ENCODE measurements at places on chromosomes 16 and 17.

DNA sequence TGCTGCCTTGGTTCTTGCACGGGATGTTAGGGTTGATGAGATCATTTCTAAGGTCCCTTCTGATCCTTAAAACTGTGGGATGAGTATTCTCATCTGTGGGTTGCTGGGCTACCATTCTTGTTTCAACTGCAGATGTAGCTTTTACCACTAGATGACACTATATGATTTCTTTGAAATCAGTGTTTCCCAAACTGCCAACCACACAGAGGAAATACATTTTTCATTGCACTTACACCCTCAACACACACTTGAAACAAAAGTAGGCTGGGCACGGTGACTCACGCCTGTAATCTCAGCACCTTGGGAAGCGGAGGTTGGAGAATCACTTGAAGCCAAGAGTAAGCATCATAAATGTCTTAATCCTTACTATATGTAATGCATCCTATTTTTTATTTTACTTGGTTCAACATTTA lies 15.3 kb downstream of the LCMT1 start:
- DNase-seq, result peak; percentile 50

DNA sequence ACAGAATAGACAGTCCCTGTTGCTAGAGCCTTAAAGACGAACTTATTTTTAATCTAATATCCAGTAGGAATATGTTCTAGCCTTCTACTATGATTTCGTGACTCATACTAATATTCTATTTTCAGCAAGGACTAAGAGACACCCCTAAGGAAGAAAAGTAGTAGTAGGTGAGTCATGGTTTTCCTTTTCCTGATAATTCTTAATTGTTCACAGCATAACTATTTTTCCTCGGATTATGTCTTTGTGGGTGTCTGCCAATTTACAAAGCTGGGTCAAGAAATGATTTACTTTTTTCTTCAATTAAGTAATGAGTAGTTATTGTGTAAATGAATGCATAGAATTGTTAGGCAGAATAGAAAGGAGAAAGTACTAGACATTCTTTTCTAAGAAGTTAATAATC lies 292.2 kb downstream of the TOX3 start:
- no peak for DNase-seq

- DNase-seq, result no peak
Measured at GRCh38 chr16:54446639-54447038, 160.1 kb upstream of the IRX3 start.

DNA sequence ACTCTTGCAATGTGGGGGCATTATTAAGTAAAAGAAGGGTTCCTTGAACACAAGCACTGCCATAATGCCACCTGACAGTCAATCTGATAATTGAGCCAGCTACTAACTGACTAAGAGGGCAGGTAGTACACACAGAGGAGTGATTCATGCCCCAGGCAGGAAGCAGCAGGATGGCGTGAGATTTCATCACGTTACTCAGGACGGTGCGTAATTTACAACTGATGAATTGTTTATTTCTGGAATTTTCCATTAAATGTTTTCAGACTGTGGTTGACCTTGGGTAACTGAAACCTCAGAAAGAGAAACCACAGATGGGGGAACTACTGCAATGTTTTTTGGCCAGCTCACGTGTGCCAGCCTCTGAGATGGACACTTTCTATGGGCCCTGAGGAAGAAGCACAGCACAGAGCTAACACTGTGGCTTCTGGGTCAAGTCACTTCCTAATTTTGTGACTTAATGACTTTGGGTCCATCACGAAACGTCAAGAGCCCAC lies 46.7 kb downstream of the C17orf67 start:
- DNase-seq, result peak; percentile 95

DNA sequence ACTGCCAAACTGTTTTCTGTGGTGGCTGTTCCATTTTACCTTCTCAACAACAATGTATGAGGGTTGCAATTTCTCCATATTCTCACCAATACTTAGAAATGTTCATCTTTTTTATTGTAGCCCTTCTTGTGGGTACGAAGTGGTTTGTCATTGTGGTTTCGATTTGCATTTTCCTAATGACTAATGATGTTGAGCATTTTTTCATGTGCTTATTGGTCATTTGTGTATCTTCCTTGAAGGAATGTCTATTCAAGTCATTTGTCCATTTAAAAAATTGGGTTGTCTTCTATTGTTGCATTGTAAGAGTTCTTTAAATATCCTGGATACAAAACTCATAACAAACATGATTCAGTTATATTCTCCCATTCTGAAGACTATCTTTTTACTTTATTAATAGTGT lies 47.5 kb upstream of the CCL2 start:
- DNase-seq, result peak; percentile 72

- no peak for DNase-seq
Measured at GRCh38 chr17:80198144-80198661, 21.9 kb downstream of the SGSH start.

- DNase-seq, result peak; percentile 57
Measured at GRCh38 chr17:43338886-43339516, 59.8 kb upstream of the ARL4D start.

DNA sequence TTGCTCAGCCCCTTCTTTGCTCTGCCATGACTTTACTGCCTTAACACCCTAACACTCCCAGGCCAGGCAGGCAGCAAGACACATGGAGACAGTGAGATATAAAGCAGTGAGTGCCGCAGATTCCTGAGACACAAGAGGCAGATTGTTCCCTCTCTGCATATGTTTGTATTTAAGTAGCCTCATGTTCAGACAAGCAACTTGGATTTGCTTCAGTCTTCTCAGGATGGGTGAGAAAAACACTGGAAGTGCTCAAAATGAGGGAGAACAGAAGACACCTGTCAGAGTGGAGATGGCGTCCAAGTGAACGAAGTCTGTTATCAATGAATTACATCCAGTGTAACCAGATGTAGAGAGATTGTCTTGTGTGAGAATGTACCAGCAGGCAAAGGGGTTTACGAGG lies 86.8 kb downstream of the CES1 start:
- DNase-seq, result no peak

DNA sequence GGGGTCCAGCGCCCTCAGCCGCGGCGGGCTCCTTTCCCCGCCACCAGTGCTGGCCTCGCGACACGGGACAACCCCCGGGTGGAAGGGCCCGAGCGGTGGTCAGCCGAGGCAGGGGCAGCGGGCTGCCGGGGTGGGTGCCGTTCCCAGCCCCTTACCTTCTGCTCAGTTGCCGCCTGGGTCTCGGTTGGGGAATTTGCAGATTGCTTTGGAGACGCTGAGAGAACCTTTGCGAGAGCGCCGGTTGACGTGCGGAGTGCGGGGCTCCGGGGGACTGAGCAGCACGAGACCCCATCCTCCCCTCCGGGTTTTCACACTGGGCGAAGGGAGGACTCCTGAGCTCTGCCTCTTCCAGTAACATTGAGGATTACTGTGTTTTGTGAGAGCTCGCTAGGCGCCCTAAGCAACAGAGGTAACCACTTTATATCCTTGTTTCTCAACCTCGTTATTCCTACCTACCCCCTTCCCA lies 381 bp downstream of the CTNS start:
- no peak for DNase-seq

- DNase-seq, result no peak
Measured at GRCh38 chr17:43444223-43445008, 39.4 kb upstream of the DHX8 start.

GRCh38 chr16:50610331-50611262 lies 62.4 kb downstream of the NKD1 start:
- DNase-seq, result no peak

GRCh38 chr17:55341432-55341831 lies 76.7 kb downstream of the HLF start:
- no peak for DNase-seq

DNA sequence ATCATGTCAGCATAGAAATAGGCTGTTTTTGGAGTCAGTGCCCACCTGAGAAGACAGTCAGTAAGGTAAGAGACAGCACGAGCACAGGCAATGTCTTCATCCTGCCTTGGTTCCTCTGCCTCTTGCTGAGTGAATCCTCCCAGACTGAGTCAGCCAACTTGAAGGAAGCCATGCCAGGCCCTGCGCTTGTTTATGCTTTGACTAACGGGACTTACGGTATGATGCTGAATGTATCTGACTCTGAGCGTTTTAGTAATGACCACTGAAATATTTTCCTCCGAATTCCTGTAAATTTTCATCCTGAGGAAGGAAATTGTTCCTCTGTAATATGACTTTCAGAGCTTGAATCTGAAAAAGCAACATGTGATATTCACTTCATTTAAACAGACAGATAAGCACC lies 18.0 kb downstream of the C17orf67 start:
- DNase-seq, result no peak

DNA sequence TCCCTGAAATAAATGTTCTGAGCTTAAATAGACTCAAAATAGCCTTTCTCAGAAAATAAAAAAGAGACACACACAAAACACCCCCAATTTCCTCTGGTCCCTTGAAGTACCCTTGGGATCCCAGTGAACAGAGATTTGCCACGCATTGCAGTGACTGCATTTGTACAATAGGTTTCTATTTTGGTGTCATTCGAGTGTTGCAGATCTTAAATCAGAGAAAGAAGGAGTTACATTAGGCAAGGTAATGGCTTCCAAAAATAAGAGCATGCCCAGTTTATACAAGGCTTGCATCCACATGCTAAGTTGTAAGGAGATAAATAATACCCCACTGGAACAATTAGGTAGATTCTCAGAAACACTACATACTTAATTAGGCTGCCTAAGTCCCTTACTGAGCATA lies 2.2 kb downstream of the TOX3 start:
- DNase-seq, result no peak

- DNase-seq, result no peak
Measured at GRCh38 chr17:27458524-27458908, 2.3 kb downstream of the KSR1 start.

- DNase-seq, result peak; percentile 15
Measured at GRCh38 chr16:2883458-2883908, 468 bp downstream of the FLYWCH2 start.

- DNase-seq, result no peak
Measured at GRCh38 chr17:77815127-77815905, 143.2 kb upstream of the TNRC6C start.

DNA sequence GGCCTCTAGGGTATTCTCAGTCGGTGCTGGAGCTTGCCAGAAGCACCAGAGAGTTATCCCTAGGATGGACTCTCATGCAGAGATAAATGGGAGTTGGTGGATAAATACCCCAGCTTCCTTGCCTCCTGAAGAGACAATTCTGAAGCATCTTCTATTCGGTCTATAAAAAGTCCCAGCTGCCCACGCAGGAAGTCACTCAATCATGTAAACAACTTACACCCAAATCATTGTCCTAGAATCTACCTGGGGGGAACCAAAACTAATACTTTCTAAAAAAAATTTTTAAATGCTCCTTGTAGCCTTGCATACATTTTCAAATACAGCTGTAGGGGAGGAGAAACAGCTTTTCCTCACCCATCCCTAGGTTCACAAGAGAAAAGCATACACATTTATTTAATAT lies 66.6 kb upstream of the ELAC2 start:
- DNase-seq, result no peak

DNA sequence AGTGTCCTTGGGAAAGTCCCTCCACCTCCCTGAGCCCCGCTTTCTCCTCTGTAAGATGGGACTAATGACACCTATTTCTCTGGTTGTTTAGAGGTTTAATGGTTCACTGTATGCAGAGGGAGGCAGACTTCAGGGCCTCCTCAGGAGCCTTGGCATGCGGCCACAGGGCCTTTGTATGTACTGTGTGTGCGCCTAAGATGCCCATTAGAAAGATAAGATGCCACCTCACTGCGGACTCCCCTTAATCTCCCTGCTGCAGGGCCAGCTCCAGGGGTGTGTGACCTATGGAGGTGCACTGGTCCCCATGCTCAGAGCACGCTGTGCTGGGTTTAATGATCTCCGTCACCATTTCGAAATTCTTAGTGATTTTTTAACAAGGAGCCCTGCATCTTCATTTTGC lies 59.3 kb downstream of the TMEM235 start:
- no peak for DNase-seq

DNA sequence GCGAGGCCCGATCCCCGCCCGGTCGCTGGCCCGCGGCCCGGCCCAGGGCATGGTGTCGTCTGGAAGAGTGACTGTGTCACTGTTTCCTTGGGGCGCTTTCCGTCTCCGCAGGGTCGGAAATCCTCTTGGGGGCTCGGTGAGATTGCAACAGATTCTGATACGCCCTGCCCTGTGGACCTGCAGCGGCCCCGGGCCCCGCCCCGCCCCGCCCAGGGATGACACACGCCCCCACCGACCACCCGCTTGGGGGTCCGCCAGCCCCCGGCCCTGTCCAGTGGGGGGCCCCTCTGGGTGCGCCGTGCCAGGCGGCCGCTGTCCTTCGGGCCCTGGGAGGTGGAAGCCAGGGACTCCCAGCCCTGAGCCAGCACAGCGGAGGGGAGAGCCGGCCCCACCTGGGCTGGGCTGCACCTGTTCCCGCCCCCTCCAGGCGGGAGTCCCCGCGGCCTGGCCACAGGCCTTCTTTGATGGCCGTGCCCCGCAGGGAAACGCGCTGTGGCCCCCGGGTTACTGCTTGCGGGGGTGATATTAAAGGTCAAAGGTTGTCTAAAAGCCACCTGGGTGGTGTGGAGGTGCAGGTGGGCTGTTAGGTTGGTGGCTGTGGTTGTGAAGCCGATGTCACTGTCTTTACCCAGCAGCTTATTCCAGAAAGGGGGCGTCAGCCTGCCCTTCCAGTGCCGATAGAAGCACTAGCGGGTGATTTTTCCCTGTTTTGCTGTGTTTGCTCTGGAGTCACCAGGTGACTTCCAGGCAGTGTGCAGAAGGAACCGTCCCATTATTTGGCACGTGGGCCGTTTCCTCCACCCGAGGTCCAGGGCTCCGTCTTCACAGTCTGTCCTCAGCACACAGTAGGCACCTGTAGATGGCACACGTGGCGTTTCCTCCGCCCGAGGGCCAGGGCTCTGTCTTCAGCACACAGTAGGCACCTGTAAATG lies 752 bp downstream of the TBC1D24 start:
- DNase-seq, result no peak

DNA sequence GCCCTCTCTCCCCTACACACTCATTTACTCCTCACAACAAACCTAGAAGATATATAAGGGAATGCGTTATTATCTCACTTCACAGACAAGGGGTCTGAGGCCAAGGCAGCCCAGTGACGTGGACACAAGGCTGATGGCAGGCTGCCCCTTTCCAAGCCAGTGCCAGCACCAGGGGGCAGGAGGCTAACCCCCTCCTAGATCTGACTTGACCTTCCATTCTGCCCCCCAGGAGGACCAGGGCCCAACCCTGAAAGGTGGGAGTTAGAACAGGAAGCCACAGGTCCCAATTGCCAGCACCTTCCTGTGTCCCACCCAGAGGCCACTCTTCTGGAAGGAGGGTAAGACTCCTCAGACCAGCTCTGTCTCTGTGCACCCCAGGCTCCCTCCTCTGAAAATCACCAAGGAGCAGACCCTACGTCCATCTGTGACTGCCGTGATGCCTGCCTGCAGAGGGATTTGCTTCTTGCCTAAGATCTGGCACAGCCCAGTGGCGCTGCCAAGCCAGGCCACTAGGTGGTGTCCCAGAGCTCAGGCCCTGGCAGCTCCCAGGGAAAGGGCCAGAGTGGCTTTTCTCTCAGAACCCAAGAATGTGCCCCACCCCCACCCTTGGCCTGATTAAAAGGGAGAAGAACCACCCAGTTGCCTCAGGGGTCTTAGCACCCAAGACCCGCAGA lies 42.4 kb upstream of the MRPS23 start:
- DNase-seq, result peak; percentile 80
